Hypothalamus (tissue), 51 donors: ENCODE measurements at places on chromosomes 16 and 17.

DNA sequence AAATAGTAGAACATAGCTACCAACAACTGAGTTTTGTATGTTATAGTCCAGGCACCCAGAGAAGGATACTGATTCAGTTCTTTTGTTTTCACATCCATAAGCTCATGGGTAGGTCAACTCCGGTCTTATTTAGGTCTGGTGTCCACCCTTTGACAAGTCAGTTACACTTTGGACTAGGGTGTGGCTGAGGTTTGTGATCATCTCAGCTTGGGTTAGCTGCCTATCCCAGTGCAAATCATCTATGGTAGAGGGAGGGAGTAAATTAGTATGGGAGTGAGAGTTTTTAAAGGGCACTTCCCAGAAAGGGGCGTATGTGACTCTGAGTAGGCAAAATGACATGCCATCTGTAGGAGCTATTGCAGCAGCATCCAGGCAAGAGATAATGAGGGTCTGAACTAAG lies 66.1 kb downstream of the TANC2 start:
- no peak for DNase-seq

GRCh38 chr16:19831678-19832077 lies 53.0 kb downstream of the GPRC5B start:
- no peak for DNase-seq

- DNase-seq, result no peak
These were observed 445.3 kb upstream of the CCL2 start for GRCh38 chr17:33809748-33810147.

GRCh38 chr17:6811510-6811909 lies 20.0 kb downstream of the TEKT1 start:
- no peak for DNase-seq

- no peak for DNase-seq
These were observed 109.0 kb downstream of the HS3ST3A1 start for GRCh38 chr17:13492737-13493122.
